Jurkat, Clone E6-1 (cell line): ENCODE measurements at places on chromosomes 13 and 19.

GRCh38 chr19:16627193-16627927 lies 644 bp downstream of the MED26 start:
- no peak for DNase-seq

- no peak for DNase-seq
These were observed 22.0 kb downstream of the NDFIP2 start for GRCh38 chr13:79502859-79503468.

- DNase-seq = peak; percentile 52
These were observed 22.4 kb downstream of the LRCH1 start for GRCh38 chr13:46575301-46575771.

DNA sequence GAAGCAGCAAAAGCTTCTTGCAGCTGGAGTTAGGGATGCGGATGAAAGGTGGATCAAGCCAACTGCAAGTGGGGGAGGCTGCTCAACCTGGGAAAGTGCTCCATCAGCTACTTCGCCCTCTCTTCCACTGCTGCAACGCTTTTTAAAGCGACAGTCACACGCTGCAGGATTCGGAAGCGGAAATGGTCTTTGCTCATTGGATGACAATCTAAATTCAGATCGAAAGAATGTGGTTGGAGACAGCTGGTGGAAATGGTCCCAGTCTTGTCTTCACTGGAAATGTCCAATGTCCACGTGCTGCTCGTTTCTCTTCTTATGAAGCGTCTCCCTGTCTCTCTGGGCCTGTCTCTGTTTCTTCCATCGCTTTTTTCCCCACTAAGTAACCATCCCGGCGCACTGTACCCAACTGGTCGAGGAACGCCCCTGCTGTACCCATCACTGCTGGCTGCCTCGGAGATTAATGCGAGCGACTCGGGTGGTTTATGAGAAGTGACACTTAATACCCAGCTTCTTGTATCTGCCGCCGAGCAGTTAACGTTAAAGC lies 2.1 kb upstream of the FGF9 start:
- no peak for DNase-seq

DNA sequence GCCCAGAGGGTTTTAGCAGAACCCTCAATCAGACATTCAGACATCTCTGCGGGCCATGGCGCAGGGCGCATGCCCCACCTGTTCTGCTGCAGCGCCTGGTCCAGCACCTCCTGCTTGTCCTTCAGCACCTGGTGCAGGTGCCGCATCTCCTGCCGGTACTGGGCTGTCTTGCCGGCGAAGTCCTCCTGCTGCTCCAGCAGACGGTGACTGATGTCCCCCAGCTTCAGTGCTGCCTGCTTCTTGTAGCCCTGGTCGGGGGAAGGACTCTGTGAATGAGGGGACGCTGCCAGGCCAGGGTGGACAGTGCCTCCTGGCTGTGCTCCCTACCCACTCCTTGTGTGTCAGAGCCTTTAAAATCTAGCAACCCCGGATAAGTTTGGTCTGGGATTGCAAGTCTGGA lies 12.2 kb upstream of the SLC7A9 start:
- no peak for DNase-seq

DNA sequence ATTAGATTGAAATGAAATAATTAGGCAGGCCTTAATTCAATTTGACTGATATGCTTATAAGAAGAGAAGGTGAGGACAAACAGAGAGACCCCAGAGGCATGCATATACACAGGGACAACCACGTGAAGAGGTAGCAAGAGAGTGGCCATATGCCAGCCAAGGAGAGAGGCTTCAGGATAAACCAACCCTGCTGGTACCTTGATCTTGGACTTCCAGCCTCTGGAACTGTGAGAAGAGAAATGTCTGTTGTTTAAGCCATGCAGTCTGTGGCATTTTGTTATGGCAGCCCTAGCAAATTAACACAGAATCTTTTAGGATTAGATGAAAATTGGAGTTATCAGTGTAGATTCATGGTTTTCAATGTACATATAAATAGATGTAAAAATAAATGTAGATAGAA lies 120.1 kb downstream of the KCTD15 start:
- no peak for DNase-seq

DNA sequence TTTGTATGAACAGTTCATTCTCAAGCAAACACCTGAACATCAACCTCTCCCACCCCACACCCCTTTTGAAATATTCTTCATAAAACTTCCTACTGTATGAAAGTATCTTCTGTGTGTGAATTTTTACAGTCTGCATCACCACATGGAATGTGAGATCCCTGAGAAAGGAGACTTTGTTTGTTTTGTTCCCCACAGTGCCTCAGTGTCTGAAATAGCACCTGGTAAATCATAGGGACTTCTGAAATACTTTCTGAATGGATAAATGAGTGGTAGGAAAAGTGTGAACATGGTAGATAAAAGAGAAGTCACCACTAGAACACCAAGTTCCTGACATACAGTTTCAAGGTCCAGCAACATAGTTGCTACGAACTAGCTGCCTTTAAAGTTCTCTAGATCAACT lies 1071.2 kb downstream of the EFNB2 start:
- no peak for DNase-seq

- DNase-seq = no peak
These were observed 600.6 kb downstream of the SLITRK1 start for GRCh38 chr13:83281654-83282053.

GRCh38 chr13:28865951-28866350 lies 45.8 kb downstream of the MTUS2 start:
- DNase-seq = no peak

DNA sequence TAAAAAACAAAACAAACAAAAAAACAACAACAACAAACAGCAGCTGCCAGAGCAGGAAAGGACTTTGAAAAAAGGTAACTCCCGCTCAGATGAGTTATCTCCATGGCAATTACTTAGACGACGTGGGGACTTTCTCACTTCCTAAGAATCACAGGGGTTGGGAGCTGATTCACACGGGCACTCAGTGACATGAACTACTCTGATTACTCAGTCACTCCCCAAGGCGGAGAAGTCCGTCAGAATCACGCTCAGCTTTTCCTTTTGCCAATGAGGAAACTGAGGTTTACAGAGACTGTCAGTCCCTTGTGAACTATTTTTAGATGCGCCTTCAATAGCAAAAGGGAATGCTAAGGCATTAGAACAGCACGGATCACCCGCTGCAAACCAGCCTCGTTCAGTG lies 32.3 kb upstream of the MATK start:
- no peak for DNase-seq
